ENCODE measurements at places on chromosomes 2 and 18.

DNA sequence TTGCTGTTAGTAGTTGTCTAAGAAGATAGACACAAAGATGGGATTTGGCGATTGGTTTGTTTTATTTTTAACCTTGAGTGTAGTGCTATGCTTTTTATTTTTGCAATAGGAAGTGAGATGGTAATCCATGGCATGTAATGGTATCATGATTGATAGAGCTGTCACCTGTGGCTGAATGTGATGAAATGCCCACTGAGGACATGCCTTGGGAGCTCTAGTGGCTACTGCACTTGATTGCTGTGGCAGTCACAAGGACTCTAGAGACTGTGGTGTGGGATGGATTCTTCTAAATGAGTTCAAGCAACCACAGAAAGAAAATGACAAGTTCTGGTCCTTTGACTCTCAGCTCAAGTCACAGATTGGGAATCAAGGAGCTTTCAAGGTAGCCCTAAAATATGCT is 139.4 kb downstream of the CYRIA start:
- H3K27ac ChIP-seq, result no peak overlapping the region
- DNase-seq, result no peak
- no peaks in the 10 kb centered on the region for H3K27me3 ChIP-seq
- no peak overlapping the region for H3K4me3 ChIP-seq
- H3K36me3 ChIP-seq, result no peaks in the 10 kb centered on the region
- no peaks in the 10 kb centered on the region for H3K4me1 ChIP-seq

DNA sequence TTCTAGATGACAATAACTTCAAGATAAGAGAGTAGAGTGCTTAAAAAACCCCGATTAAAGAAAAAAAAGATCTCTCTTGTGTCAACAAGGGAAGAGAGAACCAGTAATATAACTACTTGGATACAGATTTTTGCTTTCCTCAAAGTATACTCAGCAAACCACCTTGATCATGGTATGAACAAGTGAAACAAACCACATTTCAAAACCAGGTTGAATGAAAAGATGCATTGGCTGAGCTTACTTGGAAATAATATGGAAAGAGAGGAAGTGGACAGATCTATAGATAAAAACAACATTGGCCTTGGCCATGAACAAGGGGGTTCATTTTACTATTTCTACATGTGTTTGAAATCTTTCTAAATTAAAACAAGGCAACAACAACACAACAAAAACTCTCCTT is 50.1 kb downstream of the ATP8B1 start:
- H3K27me3 ChIP-seq, result no peaks in the 10 kb centered on the region
- peaks cover 22% of the 10 kb centered on the region for H3K36me3 ChIP-seq
- no peak for DNase-seq

DNA sequence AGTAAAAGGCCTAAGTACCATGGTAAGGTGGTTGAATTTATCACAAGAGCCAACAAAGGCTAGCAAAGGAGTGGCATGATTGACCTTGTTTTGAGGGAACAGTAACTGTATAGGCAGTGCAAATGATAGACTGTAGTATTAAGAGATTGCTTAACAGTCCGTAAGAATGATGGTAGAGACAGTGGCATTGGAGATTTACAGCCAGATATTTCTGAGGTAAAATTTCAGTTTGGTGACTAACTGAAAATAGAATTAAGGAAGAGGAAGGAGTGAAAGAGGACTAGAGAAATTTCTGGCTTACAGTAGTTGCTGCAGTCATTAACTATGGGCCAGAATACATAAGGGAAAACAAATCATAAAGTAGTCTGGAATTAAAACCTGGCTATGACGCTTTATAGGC is 4.4 kb upstream of the BAZ2B start:
- H3K4me1 ChIP-seq, result no peaks in the 10 kb centered on the region
- H3K27me3 ChIP-seq, result no peaks in the 10 kb centered on the region
- H3K36me3 ChIP-seq, result no peaks in the 10 kb centered on the region
- no peak for DNase-seq
- no peak overlapping the region for H3K27ac ChIP-seq

- H3K36me3 ChIP-seq, result no peaks in the 10 kb centered on the region
- no peak overlapping the region for H3K4me3 ChIP-seq
- peak overlapping the region; percentile 80 for H3K27ac ChIP-seq
- no peaks in the 10 kb centered on the region for H3K27me3 ChIP-seq
- peaks cover 11% of the 10 kb centered on the region for H3K4me1 ChIP-seq
Measured at GRCh38 chr2:215136669-215137328, 1.6 kb downstream of the ABCA12 start.

- no peaks in the 10 kb centered on the region for H3K4me1 ChIP-seq
- no peak for DNase-seq
- H3K27me3 ChIP-seq, result no peaks in the 10 kb centered on the region
- no peak overlapping the region for H3K4me3 ChIP-seq
- no peak overlapping the region for H3K27ac ChIP-seq
- no peaks in the 10 kb centered on the region for H3K36me3 ChIP-seq
Measured at GRCh38 chr2:200298816-200299215, 7.7 kb upstream of the SPATS2L start.

- no peaks in the 10 kb centered on the region for H3K27me3 ChIP-seq
- H3K4me1 ChIP-seq, result no peaks in the 10 kb centered on the region
- H3K36me3 ChIP-seq, result no peaks in the 10 kb centered on the region
- no peak overlapping the region for H3K27ac ChIP-seq
Measured at GRCh38 chr2:214676421-214677089, 132.9 kb downstream of the BARD1 start.

DNA sequence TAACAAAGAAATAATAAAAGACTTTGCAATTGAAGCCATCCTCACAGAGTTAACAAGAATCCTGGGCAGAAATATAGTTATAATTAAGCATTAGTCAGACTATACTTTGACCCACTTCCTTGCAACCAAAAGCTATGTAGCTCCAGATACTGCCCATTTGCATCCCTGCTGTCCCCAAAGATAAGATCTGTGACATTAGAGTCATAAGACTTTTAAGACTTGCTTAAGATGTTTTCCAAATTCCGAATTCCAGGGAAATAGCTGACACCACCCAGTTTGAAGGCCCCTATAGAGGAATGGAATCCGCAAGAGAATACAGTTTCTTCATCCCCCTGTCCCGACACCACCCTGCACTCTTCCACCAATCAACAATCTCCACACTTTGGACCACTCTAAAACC is 69.5 kb upstream of the TLK1 start:
- no peaks in the 10 kb centered on the region for H3K36me3 ChIP-seq
- no peaks in the 10 kb centered on the region for H3K4me1 ChIP-seq
- no peaks in the 10 kb centered on the region for H3K27me3 ChIP-seq

- H3K36me3 ChIP-seq, result no peaks in the 10 kb centered on the region
- no peak for DNase-seq
- no peaks in the 10 kb centered on the region for H3K4me1 ChIP-seq
- no peak overlapping the region for H3K27ac ChIP-seq
- no peak overlapping the region for H3K4me3 ChIP-seq
Measured at GRCh38 chr2:216799873-216800431, 59.9 kb downstream of the TNP1 start.

GRCh38 chr2:42328148-42328833 is 32.7 kb downstream of the COX7A2L start:
- H3K27me3 ChIP-seq, result no peaks in the 10 kb centered on the region
- peak overlapping the region; percentile 34 for H3K27ac ChIP-seq
- DNase-seq, result no peak
- peaks cover 49% of the 10 kb centered on the region for H3K36me3 ChIP-seq
- no peaks in the 10 kb centered on the region for H3K4me1 ChIP-seq

Data from SK-N-SH (cell line).